ENCODE measurements at places on chromosomes 2 and 18. TPM values are rescaled to one million over a fixed set of nuclear protein-coding genes. Genes with fewer than 3 reads are reported as not detected.

POTEC gene
- total RNA-seq = not detected

FAP gene
- total RNA-seq = 16.7 TPM

PPM1G gene
- 24.7 TPM for total RNA-seq

CXCR2 gene
- total RNA-seq = not detected

PLEK gene
- 1.5 TPM for total RNA-seq

IL1A gene
- total RNA-seq = not detected

CIAO1 gene
- total RNA-seq = 127 TPM

UBE2F gene
- total RNA-seq = 50.7 TPM

GCG gene
- total RNA-seq = not detected

MROH2A gene
- total RNA-seq = not detected

C2orf66 gene
- not detected for total RNA-seq

MC5R gene
- not detected for total RNA-seq
